ENCODE measurements at places on chromosomes 16 and 17. TPM values are rescaled to one million over a fixed set of nuclear protein-coding genes. Genes with fewer than 3 reads are reported as not detected.

STRADA gene
- total RNA-seq, result 18.7 TPM

EFCAB13 gene
- total RNA-seq, result 0.74 TPM

TEX14 gene
- not detected for total RNA-seq

CACNG3 gene
- total RNA-seq, result not detected

KRT9 gene
- not detected for total RNA-seq

TSPOAP1 gene
- under 0.01 TPM for total RNA-seq

KIF2B gene
- not detected for total RNA-seq

KRTAP4-11 gene
- total RNA-seq, result not detected

DNA sequence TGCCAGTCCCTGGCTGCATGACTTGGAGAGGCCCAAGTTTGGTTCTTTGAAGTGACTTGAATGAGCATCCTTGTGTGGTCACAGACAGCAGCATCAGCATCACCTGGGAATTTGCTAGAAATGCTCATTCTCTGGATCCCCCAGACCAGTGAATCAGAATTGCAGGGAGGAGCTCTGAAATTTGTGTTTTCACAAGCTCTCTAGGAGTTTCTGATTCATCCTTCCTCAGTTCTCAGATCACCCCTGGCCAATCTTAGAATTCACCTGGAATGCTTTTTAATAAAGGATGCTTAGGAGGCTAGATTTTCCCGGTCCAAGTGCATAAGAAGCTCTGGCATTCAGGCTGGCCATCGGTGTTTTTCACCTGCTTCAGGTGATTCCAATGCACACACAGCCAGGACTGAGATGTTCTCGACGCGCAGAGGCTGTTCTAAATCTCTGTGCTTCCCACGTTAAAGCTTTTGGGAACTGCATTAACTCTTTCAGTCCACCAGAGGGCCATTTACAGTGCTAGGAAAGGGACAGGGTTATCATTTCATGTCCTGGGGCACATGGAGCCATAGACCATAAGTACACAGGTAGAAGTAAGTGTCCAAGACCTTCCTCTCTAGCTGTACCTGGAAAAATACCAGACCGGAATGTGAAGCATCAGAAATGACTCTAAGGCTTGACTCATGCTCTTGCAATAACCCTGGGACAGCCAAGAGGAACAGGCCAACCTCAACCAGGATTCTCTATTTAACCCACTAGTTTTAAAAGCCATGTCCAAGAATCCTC, 85.7 kb upstream of the XYLT1 start:
- DNase-seq, result no peak

DNA sequence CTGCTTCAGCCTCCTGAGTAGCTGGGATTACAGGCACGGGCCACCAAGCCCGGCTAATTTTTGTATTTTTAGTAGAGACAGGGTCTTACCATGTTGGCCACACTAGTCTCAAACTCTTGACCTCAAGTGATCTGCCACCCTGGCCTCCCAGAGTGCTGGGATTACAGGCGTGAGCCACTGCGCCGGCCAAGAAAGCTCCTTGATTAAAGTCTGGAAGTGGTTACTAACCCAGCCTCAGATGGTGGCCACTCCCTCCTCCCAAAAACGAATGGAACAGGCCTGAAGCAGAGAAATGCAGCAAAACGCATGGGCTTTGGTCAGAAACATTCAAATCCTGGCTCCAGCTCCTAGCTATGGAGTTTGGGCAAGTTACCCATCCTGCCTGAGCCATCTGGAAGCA, 11.3 kb downstream of the FKBP10 start:
- DNase-seq, result no peak

DNA sequence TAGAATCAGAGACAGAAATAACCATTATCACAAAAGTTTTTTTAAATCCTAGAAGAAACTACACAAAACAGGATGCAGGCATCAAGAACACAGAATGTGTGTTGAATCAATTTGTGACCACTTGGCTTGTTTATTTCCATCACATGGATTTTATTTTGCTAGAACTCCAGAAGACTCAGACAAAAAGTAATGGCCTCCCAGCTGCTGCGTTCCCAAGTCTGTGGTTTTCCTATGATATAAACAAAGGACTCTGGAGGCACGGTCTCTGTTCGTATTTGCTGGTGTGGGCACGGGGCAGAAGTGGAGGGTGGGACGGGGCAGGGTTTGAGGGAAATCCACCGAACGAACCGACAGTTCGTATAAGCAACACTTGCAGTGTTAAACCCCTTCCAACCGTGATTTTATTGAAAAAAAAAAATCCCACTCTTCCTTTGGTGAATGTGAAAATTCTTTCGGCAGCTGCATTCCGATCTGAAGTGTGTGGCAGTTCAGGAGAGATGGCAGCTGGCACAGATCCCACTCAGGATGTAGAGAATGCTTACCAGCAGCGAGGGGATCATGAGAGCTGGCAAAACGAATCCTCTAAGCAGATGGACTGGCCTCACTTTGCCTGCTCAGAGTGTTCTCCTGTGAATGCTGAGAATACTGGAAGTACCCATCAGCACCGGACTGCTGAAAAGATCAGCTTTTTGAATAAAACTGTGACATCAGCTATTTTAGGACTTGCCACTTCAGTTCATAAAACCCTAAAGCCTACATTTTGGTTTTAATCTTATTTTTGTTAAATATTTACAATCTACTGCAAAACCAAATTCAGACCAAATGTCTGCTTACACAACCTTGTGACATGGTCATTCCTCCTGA, 165.2 kb downstream of the VPS53 start:
- DNase-seq, result no peak

- no peak for DNase-seq
Observed at GRCh38 chr16:2815299-2815771, 1.7 kb upstream of the PRSS21 start.

- DNase-seq, result no peak
Observed at GRCh38 chr16:31696968-31697743, 169.5 kb downstream of the AHSP start.

GRCh38 chr16:88568710-88569613, 1.2 kb upstream of the ZC3H18 start:
- DNase-seq, result no peak

DNA sequence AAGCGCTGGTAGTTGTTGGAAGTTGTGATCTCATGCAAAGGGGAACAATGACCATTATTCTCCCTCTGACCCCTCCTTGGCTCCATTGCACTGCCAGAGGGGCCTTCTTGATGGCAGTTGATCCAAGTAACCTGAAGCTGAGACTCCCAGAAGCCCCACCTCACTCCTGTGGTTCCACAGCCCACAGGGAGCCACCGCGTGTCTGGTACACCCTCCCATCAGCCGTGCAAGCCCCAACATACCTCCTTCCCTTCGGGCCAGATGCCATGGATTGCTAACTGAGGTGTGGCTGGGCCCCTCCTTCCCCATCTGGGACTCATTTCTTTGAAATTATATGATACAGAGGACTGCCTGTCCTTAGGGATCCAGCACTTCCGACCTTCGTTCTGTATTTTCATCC, 17.8 kb downstream of the SAP30BP start:
- no peak for DNase-seq

- DNase-seq, result no peak
Observed at GRCh38 chr16:28597692-28598261, 927 bp upstream of the SULT1A2 start.

DNA sequence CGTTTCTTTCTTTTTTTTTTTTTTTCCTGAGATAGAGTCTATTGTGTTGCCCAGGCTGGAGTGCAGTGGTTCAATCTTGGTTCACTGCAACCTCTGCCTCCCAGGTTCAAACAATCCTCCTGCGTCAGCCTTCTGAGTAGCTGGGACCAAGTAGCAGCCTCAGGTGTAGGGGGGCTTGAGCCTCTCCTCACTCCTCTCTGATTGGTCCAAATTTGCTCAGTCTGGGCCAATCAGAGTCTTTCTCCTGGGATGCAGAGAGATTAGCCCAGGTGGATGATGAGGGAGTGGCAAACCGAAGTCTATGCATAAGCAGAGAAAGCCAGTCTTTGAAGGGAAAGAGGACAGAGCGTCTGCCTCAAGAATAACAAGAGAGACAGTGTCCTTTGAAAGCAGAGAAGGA, 99.0 kb downstream of the BMERB1 start:
- no peak for DNase-seq

GRCh38 chr16:15970202-15970601, 20.8 kb downstream of the ABCC1 start:
- DNase-seq, result no peak

DNA sequence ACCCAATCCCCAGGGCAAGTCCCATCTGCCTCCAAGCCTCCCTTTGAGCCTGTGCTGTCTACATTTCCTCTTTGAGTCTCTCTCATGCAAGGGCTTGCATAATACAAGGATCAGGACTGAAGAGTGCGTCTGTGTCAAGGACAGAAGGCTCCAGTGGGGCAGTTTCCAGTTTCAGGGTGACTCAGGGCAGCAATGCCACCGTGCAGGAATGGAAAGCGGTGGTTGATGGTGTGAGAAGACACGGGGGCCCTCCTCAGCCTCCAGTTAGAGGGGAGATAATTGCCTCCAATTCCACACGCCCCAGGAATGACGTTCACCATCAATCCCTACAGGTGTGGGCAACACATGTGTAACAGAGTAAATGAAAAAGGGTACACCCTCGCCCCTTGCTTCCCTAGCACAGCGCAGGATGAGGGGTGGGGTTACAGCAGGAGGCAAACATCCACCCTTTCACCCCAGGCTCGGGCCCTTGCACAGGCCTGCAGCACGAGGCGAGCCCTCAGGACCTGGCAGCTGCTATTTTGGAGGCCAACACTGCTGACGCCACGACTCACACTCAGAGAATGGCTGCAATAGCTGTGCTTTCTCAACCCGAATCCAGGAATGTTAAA, 24.8 kb upstream of the SLC25A19 start:
- DNase-seq, result no peak

- peak; percentile 58 for DNase-seq
Observed at GRCh38 chr16:54931120-54932014, 702 bp downstream of the IRX5 start.

- peak; percentile 27 for DNase-seq
Observed at GRCh38 chr17:74599023-74599399, 6.9 kb upstream of the CD300LD start.

DNA sequence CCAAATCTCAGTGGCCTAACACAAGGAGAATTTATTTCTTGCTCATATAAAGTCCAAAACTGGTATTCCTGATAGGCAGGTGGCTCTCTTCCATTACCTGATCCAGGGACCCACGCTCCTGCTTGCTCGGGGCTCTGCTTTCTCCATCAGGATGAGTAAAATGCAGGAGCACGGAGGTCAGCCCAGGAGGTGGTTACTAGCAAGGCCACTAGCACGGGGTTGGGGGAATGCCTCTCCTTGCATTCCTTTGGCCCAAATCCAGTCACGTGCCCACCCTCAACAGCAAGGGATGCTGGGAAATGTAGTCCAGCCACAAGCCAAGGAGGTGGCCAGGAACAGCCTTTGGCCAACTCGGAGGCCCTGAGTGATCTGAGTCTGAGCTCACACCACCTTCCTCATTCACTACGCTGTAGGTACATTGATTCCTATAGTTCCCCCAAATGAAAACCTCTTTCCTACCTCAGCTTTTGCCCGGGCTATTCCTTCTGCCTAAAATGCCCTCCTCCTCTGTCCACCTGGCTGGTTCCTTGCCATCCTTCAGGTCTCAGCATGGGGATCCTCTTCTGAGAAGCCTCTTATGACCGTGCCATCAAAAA, 38.3 kb upstream of the HAPSTR1 start:
- DNase-seq, result peak; percentile 80

DNA sequence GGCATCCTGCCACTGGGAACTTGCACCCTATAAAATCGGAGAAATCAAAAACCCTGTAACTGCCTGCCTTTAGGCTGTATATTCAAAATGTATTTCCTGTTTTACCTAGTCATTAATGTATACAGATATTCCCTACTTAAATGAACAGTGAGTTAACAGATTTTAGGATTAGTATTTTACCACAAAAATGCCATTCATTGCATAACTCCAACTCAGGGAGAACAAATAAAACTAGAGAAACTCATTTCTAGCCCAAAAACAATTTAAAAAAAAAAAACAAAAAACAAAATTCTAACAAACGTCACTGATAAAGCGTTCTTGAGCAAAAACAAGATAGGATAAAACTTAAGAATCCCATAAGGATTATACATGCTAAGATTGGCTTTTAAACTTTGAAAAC, 3.7 kb upstream of the DHX33 start:
- no peak for DNase-seq

GRCh38 chr17:81432941-81433340, 37.7 kb downstream of the BAHCC1 start:
- peak; percentile 46 for DNase-seq
